Stimulated activated CD8-positive, alpha-beta memory T cell treated with anti-CD3 and anti-CD28 coated beads, Interleukin-4, amount 100 ng/mL, for 4 hours (primary cell): ENCODE measurements at places on chromosomes 5 and 9.

GRCh38 chr5:131230406-131230805, 33.4 kb upstream of the CDC42SE2 start:
- DNase-seq, result no peak

- DNase-seq, result no peak
Observed at GRCh38 chr9:120284821-120285220, 295.1 kb downstream of the CDK5RAP2 start.

DNA sequence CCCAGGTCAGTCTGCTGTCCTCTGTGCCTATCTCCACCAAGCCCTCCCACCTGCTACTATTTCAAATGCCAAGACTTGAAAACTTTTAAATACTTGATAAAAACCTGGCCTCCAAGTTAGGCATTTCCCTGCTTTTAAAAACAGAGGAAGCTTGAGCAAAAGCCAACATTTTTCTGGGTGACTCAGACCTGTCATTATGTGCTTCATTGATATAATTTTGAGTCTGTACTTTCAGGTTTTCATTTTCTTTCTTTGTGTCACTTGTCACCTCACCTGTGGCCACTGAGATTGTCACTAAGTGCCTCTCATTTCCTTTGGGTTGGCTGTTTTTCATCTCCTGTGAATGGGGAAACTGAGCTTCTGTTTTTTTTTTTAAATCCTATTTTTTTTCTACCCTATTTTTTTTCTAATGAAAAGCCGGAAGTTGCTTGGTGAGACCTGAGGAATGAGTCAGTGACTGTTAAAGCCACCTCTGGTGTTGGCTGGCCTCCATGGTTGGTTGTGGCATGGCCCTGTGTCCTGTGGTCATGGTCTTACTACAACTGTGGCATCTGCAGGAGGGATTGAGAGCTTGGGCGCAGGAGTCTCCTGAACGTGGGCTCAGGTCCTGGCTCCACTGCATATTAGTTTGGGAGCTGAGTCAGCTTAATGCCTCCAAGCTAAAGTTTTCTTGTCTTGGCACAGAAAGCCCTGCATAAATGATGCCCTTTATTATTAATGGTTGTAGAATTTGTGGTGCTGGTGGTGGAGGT, 56.7 kb downstream of the ARHGAP26 start:
- no peak for DNase-seq

- no peak for DNase-seq
Observed at GRCh38 chr9:101445353-101446029, 9.9 kb upstream of the ALDOB start.

DNA sequence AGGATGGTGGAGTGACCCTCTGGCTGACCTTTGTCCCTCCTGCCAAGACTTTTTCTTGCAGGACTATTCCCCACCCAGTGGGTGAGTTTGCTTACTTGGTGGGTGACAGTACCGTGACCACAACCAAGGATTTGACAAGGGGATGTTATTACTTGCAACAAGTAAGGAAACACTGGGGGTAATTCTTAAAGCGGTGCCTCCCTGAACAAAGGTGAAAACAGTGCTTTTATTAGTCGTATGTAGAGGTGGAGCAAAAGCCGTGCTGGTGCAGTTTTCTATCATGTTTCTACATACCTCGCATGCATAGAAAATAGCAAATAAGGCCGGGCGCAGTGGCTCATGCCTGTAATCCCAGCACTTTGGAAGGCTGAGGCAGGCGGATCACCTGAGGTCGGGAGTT, 41.0 kb upstream of the KDM4C start:
- no peak for DNase-seq

DNA sequence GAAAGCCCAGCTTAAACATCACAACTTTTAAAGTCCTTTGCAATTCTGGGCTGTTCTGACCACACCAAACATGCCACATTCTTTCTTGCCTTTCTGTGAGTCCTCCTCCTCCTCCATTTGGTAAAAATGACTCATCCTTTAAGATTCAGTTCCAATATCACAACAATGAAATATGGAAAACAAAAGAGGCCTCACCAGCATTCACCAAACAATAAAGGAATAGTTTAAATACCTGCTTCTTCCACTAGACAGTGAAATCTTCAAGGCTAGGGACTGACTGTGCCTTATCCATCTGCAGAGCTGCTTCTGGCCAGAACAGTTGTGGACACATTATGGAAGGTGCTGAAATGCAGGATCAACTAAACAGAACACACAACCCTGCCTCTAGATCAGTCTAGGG, 36.0 kb downstream of the NR6A1 start:
- DNase-seq, result no peak
